NCI-H524 treated with DMSO at 0.1 percent for 48 hours (cell line): ENCODE measurements at places on chromosomes 7 and 10.
A peak's percentile ranks its signal among the peaks of the same experiment; 100 is the strongest.

DNA sequence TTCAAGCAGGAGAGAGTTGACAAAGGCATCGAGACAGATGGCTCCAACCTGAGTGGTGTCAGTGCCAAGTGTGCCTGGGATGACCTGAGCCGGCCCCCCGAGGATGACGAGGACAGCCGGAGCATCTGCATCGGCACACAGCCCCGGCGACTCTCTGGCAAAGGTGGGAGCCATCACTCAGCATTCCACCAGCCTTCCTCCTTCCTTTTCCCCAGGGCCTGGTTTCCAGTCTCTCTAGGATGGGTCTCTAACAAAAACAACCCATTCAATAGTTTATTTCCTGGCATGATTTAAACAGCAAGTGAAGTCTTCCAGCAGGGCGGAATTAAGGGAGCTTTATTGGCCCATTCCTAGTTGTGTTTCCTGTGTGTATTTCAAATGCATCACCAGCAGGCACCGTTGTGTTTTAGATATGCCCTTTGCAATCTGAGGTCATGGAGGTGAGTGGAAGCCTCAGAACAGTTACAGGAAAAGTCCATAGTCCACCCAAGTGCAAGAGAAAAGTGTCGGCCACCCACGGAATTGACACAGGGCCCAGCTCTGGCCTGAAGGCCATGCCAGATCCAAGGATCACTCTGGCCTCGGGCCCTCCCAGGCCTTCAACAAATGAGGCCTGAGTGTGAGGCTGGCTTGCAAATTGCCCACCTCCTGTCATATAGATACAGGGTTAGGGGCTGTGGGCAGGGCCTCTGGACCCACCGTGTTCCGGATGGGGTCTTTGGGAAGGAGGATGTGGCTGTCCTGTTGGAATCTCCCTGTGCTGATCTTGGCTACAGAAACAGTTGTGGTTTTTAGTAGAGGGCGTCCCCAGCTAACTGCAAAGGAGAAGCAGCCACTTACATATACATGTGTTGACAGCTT is 46.9 kb upstream of the TRIM8 start:
- DNase-seq = no peak

- DNase-seq = no peak
These were observed 204.0 kb upstream of the AOAH start for GRCh38 chr7:36928311-36928710.

DNA sequence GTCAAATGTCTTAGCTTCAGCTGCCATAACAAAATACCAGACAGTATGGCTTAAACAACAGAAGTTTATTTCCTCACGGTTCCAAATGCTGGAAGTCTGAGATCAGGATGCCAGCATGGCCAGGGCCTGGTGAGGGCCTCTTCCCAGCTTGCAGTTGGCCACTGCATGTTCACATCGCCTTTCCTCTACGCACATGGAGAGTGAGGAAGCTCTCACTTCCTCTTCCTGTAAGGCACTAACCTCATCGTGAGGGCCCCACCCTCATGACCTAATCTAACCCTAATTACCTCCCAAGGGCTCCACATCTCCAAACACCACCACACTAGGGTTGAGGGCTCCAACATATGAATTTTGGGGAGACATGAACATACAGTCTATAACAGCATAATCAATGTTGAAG is 14.4 kb downstream of the ZNF33B start:
- no peak for DNase-seq

DNA sequence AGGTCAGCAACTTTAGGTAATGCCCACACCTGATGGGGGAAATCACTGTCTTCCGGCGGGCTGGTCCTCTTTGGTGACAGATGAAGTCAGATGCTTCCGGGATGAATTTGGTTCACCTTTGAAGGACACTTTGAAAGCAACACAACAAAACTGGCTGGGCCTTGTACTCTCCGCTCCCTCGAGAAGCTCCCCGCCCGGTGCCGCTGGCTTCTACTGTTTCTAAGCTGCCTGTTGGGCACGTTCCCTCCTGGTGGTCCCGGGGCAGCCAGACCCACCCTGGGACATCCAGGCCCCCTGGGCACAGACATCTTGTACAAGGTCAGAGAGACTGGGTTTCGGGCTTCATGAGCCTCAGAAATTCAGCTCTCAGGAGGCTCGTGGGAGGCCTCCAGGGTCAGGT is 452.3 kb downstream of the DNAJB6 start:
- no peak for DNase-seq

GRCh38 chr7:24978843-24979469 is 1.0 kb downstream of the OSBPL3 start:
- no peak for DNase-seq

GRCh38 chr10:10054466-10054865 is 963.2 kb upstream of the CELF2 start:
- no peak for DNase-seq

- peak; percentile 55 for DNase-seq
These were observed 5.0 kb upstream of the NFE2L3 start for GRCh38 chr7:26147030-26147429.

DNA sequence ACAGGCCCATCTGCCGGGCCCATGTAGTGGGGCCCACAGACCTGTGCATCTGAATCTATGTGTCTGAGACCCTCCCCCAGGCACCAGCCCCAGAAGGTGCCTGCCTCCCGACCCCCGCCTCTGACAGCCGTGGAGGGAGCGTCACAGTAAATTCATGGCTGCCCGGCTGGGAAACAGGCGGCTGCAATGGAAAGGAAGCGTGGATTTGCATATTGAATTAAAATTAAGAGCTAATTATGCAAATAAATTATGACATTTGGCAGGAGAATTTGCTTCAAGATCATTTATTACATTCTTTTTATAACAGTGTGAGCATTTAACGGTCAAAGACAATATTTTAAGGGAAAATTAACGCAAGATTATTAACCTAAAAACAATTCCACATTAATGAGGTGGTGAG is 92.3 kb downstream of the HIF1AN start:
- DNase-seq = no peak

DNA sequence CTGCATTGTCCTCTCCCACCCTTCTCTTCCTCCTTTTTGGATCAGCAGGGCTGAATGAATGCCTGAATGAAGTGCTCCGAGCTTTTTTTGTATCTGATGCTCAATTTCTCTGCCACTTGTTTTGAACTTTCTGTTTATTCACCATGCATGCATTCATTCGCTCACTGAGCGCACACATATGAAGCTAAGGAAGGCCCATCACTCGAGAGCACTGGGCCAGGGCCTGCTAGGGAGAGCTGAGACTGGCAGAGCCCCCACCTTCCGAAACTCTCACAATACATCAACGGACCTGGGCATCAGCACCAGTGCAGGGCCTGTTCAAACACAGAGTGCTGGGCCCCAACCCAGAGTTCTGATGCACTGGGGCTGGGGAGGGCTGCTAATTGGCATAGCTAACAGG is 45.7 kb downstream of the RPS24 start:
- DNase-seq = no peak

GRCh38 chr10:9060314-9060713 is 1005.8 kb downstream of the GATA3 start:
- DNase-seq = no peak

DNA sequence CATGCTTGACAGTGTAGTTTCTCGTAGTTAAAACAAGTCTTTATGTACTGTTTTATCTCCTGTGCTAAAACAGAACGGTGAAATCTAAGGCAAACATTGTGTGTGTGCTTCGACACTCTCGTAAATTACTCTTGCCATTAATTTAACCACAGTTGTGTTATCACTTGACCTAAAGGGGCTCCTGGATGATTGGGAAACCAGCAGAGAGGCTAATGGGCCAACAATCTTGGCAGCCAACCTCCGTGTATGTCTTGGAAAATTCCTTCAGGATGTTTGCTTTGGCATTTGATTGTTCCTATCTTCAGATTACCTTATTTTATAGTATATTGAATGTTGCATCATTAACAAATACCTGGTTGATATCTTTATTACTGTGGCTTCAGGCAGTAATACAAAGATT is 409.5 kb downstream of the SDK1 start:
- no peak for DNase-seq

- no peak for DNase-seq
These were observed 16.5 kb upstream of the ANK3 start for GRCh38 chr10:60406182-60406581.

DNA sequence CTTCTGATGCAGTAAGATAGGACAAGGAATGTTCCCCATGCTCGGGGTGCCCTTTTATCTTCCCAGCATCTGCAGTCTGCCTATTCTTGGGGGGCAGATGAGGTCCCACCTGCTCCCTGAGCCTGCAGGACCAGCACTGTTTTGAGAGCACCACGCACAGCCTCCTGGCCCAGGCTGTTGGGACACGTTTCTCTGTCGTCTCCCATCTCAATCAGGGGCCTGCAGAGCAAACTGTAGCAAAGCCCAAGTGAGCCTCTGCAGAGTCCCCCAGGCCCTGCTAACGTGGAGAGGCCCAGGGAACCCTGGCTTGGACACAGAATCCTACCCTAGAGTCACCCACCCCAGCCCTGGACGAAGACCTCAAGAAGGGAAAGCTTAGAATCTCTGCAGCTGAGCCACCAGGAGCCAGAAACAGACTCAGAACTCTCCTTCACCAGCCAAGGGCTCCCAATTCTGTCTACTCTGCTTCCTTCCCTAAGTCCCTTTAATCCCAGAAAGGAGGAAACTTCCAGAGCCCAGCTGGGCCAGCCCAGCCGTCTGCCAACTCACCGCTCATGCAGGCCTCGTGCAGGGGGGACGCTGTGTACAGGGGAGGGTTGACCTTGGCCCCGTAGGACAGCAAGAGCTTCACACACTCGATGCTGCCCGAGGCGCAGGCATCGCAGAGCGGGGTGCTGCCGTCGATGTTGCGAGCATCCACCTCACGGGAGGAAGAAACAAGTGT is 15.6 kb downstream of the ASB13 start:
- DNase-seq = no peak

DNA sequence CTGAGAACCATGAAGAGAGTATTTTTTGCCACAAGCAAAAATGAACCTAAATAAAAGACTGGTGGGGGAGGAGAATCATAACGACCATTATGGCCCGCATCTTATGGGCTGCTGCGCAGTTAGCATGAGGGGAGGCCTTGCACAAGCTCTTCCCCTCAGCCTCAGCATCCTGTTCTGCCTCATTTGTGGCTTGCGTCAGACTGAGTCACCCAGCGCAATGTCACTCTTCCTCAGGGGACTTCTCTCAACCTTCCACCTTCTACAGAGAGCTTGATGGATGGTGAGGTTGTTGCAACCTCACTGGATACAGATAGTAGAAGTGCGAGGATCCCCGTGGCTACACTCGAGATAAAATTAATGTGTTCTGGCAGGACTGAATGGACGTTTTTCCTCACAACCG is 16.8 kb upstream of the GPR15LG start:
- DNase-seq = no peak

- no peak for DNase-seq
These were observed 61.6 kb downstream of the GRK5 start for GRCh38 chr10:119268871-119269506.

- no peak for DNase-seq
These were observed 50.2 kb downstream of the NT5C3A start for GRCh38 chr7:33012364-33012763.

DNA sequence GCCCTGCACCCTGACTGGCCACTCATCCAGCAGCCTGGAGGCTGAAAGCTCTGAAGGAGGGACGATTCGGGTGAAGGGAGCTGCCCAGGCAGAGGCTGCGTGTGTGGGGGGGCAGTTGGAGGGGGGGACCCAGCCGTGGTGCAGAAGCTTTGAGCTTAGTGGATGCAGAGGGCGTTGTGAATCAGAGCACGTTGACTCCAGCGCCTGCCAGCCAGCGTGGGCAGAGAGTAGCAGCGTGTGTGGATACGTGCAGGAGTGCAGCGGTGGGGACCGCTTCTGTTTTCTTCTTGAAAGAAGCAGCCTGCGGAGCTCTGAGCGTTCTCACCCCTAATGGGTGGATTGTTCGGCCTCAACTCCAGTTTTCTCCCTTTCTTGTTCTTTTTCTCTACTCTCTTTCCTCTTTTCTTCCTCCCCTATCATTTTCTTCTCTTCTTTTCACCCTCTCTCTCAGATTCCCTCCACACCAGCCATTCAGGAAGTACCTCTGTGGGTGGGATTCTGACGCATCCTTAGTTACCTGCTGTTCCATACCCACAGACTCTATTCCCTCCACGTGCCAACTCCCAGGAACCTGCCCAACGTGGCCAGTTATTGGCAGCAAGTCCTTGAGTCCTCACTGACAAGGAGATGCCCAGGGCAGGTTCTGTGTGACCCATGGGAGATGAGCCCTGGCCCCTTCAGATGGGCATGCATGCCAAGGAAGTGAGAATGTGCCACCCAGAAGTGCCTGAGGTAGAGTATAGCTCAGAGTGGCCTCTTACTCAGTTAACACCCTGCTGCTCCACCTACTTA is 47.4 kb downstream of the SORCS3 start:
- DNase-seq = no peak

GRCh38 chr10:78931321-78932053 is 137.3 kb upstream of the ZMIZ1 start:
- DNase-seq = no peak

DNA sequence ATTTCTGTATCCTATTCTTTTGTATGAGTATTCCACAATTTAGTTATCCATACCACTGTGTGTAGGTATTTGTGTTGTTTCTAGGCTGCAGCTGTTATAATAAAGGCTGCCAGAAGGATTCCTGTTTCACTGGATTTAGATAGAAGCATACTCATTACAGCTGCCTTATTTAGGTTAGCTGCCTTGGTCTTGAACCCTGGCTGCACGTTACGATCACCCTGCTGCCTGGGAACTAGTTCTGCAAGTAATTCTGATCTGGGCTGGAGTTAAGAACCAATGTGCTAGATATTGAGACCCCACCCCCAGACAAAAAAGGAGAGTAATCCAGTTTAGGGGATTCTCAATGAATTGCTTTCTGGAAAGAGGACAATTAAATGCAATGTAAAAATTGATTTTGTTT is 43.1 kb downstream of the CCDC71L start:
- DNase-seq = no peak

- no peak for DNase-seq
These were observed 19.6 kb upstream of the CNTNAP2 start for GRCh38 chr7:146096994-146097393.

GRCh38 chr7:17236603-17237002 is 61.8 kb upstream of the AHR start:
- DNase-seq = no peak

DNA sequence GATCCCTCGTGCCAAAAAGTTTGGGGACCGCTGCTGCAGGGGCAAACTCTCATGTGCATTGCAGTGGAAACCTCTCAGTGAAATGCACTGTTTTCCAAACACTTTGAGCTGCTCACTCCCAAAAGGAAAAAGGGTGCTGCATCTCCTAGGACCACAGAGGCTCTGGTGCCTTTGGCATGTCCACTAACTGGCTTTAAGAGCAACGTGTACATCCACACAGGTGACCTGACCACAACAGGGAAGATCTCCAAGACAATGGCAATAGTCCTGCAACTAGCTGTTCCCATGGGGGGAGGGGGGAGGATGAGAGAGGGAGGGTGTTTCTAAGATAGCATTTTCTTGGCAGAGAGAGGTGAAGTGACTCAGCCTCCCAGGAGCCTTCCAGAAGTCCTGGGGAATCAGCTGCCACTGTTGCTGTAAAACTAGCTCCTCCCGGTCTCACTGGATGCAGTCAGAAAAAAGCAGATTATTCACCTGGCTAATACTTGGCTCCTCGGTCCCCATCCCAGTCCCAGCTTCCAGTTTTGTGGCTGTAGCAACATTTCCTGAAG is 181.7 kb downstream of the HECW1 start:
- no peak for DNase-seq
